ENCODE measurements at places on chromosomes 11 and 22. TPM values are rescaled to one million over a fixed set of nuclear protein-coding genes. Genes with fewer than 3 reads are reported as not detected.
A peak's percentile ranks its signal among the peaks of the same experiment; 100 is the strongest.

PLXNB2 gene
- total RNA-seq = 219 TPM

- no peaks in the 10 kb centered on the region for H3K27me3 ChIP-seq
- no peak for DNase-seq
These were observed 124.2 kb downstream of the NCAM1 start for GRCh38 chr11:113085446-113085845.

- H3K27me3 ChIP-seq = no peaks in the 10 kb centered on the region
- peak overlapping the region; percentile 67 for H3K4me3 ChIP-seq
- peaks cover 39% of the 10 kb centered on the region for H3K4me1 ChIP-seq
- peak; percentile 80 for DNase-seq
- H3K27ac ChIP-seq = peak overlapping the region; percentile 98
- no peaks in the 10 kb centered on the region for H3K36me3 ChIP-seq
These were observed 39.8 kb downstream of the IL18BP start for GRCh38 chr11:72038491-72038890.

DNA sequence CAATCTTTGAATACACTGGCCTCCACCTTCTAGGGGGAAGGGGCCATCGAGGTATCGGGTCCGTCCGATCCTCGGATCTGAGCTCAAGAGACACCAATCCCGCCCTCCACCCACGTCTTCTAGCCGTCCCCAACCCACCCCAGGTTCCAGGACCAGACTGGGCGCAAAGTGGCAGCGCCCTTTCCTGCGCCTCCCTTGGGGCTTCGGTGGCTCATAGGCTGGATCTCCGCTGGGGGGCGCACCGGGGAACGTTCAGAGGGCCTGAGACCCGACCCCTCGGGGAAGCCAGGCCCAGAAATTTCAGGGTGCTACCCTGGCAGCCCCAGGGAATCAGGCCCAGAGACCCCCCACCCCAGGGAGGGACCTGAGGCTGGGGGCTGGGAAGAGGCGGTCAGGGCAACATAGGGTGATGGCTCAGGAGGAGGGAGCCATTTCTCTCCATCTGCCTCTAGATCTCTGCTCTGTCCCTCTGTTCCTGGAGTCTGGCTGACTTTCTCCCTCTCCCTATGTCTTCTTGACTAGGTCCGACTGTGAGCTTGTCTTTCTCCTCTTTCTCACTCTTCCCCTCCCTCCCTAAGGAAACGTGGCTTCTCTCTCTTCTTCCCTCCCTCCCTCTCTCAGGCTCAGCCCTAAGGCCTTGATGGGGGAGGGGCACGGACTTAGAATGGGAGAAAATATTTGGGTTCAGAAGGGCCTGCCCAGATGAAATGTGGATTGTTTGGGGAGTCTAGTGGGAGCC lies 1.1 kb downstream of the CREB3L1 start:
- peak; percentile 54 for DNase-seq
- peaks cover 14% of the 10 kb centered on the region for H3K4me1 ChIP-seq
- H3K27ac ChIP-seq = peak overlapping the region; percentile 83
- peak overlapping the region; percentile 64 for H3K4me3 ChIP-seq
- no peaks in the 10 kb centered on the region for H3K27me3 ChIP-seq
- no peaks in the 10 kb centered on the region for H3K36me3 ChIP-seq

DNA sequence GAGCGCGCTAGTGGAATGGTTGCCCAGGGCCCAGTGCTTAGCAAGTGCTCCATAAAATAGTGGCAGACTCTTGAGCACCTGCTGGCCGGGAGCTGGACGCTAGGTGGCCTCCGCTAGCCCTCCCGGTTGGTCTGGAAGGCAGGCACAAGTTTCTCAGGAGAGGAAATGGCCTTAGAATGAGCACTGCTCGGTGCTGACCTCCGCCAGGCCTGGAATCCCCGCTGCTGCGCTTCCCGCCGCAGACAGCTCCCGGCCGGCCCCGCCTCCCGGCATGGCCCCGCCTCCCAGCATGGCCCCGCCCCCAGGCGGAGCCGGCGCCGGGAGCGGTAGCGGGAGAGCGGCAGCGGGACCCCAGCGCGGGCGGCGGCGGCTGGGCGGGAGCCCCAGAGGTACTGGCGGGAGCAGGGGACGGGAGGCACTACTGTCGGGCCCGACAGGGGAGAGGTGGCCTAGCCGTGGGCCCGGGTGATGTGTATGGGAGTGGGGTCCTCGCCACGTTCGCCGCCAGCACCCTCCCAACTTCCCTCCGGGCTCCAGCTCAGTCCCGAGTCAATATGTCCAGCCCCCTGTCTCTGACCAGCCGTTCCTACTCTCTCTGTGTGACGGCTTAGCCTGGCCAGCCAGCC lies at the start of gene SIPA1:
SIPA1 (plus strand) TSS at position 308 of the 626 bp plus-strand sequence. CDS start 2,821 bp downstream, outside the sequence.
- peaks cover 14% of the 10 kb centered on the region for H3K4me1 ChIP-seq
- H3K27ac ChIP-seq = peak within 1 kb of the TSS; percentile 72
- peak; percentile 70 for DNase-seq
- no peaks in the 10 kb centered on the region for H3K27me3 ChIP-seq
- H3K36me3 ChIP-seq = no peaks in the 10 kb centered on the region
- peak within 1 kb of the TSS; percentile 68 for H3K4me3 ChIP-seq

- no peak overlapping the region for H3K4me3 ChIP-seq
- no peak overlapping the region for H3K27ac ChIP-seq
- H3K27me3 ChIP-seq = no peaks in the 10 kb centered on the region
- peak; percentile 35 for DNase-seq
These were observed 52.8 kb upstream of the SLC35C1 start for GRCh38 chr11:45752106-45752505.

DNA sequence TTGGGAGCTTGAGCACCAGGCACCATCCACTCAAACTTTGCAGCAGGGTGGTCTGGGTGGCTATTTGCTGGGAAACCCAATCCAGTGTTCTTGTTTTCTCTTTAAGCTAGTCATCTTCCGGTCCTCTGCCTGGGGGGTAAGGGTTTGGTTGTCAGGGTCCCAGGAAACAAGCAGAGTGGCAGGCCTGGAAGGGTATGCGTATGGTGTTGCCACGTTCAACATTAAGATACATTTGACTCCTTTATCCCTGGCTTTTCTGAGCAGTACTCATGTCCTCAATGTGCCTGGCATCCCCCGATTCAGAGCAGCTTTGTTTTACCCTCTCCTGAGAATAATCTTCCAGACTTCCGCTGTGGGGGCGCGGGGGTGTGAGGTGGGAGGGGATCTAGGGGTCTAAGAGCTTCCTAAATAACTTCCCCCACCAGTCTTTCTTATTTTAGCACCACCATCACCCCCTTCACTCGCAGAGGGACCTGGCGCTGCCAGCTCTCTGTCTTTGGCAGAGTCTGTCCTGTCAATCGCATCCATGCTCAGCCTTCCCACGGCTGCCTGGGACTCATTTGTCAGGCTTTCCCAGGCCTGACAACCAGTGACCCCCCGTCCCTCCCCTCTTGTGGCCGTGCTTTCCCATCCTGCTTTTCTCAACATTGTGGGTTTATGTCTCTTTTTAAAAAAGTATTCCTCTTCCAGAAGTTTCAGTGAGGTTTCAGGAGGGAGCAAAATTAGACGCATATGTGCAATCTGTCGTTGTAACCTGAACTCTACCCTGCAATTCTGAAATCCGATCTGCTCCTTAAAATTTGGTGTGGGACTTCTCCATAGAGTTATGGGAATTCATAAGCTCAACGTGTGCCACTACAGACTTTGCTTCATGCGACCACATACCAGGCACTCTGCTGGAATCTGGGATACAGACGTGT lies 27.0 kb upstream of the RBFOX2 start:
- no peak overlapping the region for H3K27ac ChIP-seq
- H3K36me3 ChIP-seq = no peaks in the 10 kb centered on the region
- H3K27me3 ChIP-seq = no peaks in the 10 kb centered on the region

DNA sequence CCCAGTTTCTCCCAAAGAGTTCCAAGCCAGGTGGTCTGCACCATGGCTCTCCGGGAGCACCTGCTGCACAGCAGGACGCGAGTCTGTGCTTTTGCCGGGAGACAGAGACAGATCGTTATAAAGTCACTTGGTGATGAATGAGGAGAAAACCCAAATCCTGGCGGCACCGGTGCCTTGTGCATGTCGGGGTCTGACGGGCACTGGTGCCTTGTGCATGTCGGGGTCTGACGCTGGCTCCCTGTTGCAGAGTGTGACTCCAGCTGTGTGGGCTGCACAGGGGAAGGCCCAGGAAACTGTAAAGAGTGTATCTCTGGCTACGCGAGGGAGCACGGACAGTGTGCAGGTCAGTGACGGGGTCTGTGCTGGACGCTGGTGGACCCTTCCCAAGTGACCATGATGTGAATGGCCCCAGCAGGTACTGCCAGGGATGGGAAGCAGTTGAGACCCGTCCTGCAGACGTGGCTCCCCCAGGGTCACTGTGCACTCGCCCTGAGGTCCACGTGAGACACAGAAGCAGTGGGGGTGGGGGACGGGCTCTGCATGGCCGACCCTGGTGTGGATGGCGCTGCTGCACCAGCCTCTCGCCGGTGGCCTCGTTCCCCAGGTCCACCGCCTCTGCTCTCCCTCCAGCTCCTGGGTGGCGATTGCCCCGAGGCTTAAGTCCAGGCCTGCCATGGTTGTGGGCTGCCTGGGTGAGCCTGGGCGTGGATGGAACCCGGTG lies 5.8 kb downstream of the CRELD2 start:
- peaks cover under 1% of the 10 kb centered on the region for H3K4me1 ChIP-seq
- H3K36me3 ChIP-seq = no peaks in the 10 kb centered on the region
- H3K4me3 ChIP-seq = no peak overlapping the region
- H3K27ac ChIP-seq = no peak overlapping the region
- no peaks in the 10 kb centered on the region for H3K27me3 ChIP-seq
- DNase-seq = no peak
